Activated T-cell treated with anti-CD3 and anti-CD28 coated beads, Interleukin-2, amount 50 U/mL, for 72 hours (primary cell): ENCODE measurements at places on chromosomes 6 and 20. TPM values are rescaled to one million over a fixed set of nuclear protein-coding genes. Genes with fewer than 3 reads are reported as not detected.

The MAS1 gene
- total RNA-seq: not detected

The SMLR1 gene
- total RNA-seq: not detected

The C6orf120 gene
- 13.3 TPM for total RNA-seq

The EPB41L1 gene
- 0.51 TPM for total RNA-seq

The F13A1 gene
- total RNA-seq: not detected

The BICRAL gene
- 21.9 TPM for total RNA-seq

The TREML1 gene
- total RNA-seq: not detected

The ANKEF1 gene
- 4.2 TPM for total RNA-seq

The TAGAP gene
- 56.1 TPM for total RNA-seq

The CD40 gene
- total RNA-seq: 3.6 TPM

The AHCY gene
- 99.0 TPM for total RNA-seq

The MYCT1 gene
- not detected for total RNA-seq

The PBX2 gene
- total RNA-seq: 104 TPM

The MOCS1 gene
- total RNA-seq: 2.6 TPM

The TRIM10 gene
- total RNA-seq: 0.39 TPM

The MUC21 gene
- not detected for total RNA-seq

The NNAT gene
- total RNA-seq: 0.19 TPM

The OPN5 gene
- total RNA-seq: not detected

The OTOR gene
- total RNA-seq: not detected

The CSNK2B gene
- 208 TPM for total RNA-seq

The PXDC1 gene
- total RNA-seq: 7.2 TPM

The SLC22A23 gene
- 1.5 TPM for total RNA-seq

The CD93 gene
- total RNA-seq: 2.0 TPM

The RAET1L gene
- total RNA-seq: not detected

The CFAP61 gene
- total RNA-seq: not detected

The IL17F gene
- total RNA-seq: 0.50 TPM

The LRRC73 gene
- 0.32 TPM for total RNA-seq

The PFDN6 gene
- total RNA-seq: 54.6 TPM

The FOXQ1 gene
- total RNA-seq: not detected

The PLCB4 gene
- not detected for total RNA-seq

The CDYL gene
- 39.2 TPM for total RNA-seq

The CBLN4 gene
- total RNA-seq: not detected

The SLC17A1 gene
- total RNA-seq: 0.29 TPM

The PLTP gene
- 18.0 TPM for total RNA-seq

The TRIM40 gene
- not detected for total RNA-seq

The BPIFB2 gene
- total RNA-seq: not detected

The TREML2 gene
- total RNA-seq: 8.8 TPM

The ADGB gene
- total RNA-seq: not detected

The TUBB2A gene
- total RNA-seq: 2.3 TPM

The ZSCAN23 gene
- total RNA-seq: 2.5 TPM

The EDN3 gene
- not detected for total RNA-seq

The PDYN gene
- not detected for total RNA-seq

The PKIB gene
- 0.79 TPM for total RNA-seq

The EYA4 gene
- not detected for total RNA-seq

The GRIK2 gene
- not detected for total RNA-seq

The CRYBG1 gene
- total RNA-seq: 37.4 TPM

The PDE7B gene
- total RNA-seq: 1.00 TPM

The BEND6 gene
- total RNA-seq: 0.48 TPM

The CD24 gene
- 1.3 TPM for total RNA-seq

The TNFAIP3 gene
- total RNA-seq: 350 TPM

The TBXT gene
- not detected for total RNA-seq

The GNAS-AS1 gene
- total RNA-seq: 2.5 TPM

The HTR1E gene
- total RNA-seq: not detected

The LRRN4 gene
- total RNA-seq: not detected

The SLC35D3 gene
- total RNA-seq: not detected

The ADGRF5 gene
- not detected for total RNA-seq

The FAM209B gene
- 1.3 TPM for total RNA-seq
